Heart left ventricle (tissue), 16 donors: ENCODE measurements at places on chromosomes 7 and 10. TPM values are rescaled to one million over a fixed set of nuclear protein-coding genes. Genes with fewer than 3 reads are reported as not detected.
A peak's percentile ranks its signal among the peaks of the same experiment; 100 is the strongest.

- no peak for DNase-seq
Measured at GRCh38 chr7:149552799-149553198, 55.2 kb upstream of the ZNF746 start.

- DNase-seq = no peak
Measured at GRCh38 chr7:43850348-43851116, 18.8 kb downstream of the MRPS24 start.

DNA sequence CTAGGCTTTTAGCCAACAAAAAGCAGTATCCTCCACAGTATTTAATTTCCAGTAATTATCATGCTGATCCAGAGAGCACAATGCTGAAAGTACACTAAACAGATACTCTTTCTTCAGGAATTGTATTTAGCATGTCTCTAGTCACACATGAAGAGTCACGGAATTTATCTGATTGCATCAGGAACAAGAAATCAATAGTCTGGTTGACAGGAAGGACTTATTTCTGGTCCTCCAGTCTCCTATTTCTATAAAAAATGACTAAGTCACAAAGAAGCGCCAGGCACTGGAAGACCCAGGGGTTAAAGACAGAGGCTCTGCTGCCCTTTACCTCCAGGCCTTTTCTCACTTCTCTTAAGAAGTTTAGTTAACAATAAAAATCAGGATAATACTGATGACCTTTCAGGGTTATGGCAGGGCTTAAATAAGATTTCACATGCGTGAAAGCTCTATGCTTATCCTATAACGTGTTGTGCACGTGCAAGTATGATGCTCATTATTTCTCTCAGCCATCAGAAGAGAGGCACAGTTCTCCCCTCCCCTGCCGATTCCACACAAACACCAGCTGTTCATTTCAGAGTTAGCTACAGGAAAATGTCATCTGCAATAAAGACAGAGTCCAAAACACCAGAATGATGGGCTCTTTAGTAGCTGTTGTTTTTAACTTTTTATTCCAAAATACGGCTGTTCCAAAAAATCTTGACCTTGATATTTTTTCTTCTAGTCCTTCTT, 36.9 kb downstream of the SLC26A4 start:
- no peak for DNase-seq

DNA sequence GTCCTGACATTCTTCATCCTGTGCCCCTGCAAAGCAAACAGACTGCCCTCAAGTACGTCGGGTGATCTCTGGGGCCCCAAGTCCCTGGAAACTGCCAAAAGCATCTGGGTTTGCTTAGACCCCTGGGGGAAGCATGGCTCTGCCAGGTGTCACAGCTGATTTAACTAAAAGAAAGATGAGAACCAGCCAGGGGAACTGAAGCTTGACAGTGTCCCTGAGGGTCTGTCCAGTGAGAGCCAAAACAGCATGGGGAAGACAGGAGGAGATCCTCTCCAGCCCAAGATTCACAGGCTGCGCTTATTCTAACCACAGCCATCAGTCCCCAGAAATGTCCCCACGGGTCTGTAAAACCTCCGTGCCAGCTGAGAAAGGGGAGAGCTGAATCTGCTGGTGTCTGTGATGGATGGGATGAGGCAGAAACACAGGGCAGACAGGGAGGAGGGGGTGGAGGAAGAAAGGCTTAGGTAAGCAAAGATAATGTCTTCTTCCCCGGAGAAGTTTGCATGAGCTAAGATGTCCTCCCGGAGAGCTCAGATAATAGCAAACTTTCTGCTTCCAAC, 21.3 kb downstream of the CCDC3 start:
- no peak for DNase-seq

- DNase-seq = no peak
Measured at GRCh38 chr10:132847856-132848255, 61.9 kb upstream of the NKX6-2 start.

DNA sequence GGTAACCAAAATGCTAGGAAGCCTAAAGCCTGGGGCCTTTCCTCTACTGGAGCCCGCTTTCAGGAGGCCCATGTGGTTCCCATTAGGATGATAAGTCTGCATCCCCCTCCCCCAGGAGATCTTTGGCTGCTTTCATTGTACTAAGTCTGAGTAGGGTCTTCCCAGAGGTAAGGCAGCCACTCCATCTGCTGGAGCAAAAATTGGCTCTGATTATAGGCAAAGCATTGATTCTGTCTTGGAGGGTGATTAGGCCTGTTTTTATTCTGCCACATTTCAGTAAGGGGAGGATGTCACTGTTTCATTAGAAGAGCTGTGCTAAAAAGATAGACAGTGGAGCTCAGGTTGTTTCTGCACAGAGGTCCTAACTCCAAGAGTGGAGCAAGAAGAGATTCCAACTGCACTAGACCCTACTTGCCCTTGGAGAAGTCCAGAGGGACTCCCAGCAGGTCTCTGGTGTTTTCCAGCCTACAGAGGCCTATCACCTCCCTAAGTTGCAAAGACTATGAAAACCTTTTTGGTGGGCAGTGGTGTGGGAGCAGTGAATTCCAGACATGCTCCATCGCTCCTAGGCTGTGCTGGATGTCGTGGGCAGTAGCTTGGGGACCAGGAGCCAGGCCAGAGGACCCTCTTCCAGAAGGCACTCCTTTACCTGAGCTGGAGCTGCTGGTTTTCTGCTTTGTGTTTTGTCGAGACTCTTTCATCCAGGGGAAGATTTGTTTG, 7.1 kb upstream of the HOXA2 start:
- no peak for DNase-seq

GRCh38 chr10:120486671-120487205, 29.7 kb downstream of the PLPP4 start:
- DNase-seq = no peak

DNA sequence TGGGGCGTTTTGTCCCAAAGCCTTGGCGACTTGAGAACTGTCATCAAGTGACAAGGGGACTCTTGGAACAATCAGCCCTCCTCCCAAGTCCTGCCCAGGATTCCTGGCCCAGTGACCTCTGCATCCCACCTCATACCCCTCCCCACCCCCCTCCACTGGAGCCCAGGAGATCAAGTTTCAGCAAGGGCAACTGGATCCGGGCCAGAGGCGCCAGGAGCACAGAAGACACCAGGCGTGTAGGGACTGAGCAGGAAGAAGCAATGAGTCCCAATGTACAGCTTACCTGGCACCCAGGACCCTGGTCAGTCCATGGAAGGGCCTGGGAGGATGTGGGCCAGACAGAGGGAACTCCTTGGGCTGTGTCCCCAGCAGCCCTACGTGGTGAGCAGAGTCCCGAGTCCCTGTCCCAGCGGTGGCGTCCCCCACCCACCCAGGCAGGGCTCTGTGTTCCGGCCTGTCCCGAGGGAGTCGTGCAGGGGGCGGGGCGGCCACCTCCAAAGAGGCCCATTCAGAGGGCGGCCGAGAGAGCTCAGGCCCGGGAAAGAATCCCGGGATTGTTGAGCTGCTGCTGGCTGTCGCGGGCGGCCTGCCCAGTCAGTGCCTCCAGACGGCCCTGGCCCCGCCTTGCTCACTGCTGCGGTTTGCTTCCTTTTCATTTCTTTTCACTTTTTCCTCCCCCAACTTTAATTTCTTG, 254.1 kb downstream of the TNS3 start:
- peak; percentile 90 for DNase-seq

GRCh38 chr10:79176949-79177602, 108.3 kb downstream of the ZMIZ1 start:
- DNase-seq = peak; percentile 70

- DNase-seq = no peak
Measured at GRCh38 chr10:128571071-128571470, 444.8 kb upstream of the MKI67 start.

GRCh38 chr10:48274636-48275035, at the start of gene FRMPD2:
FRMPD2 (minus strand) TSS chr10:48274696; CDS start chr10:48274567, 129 bp downstream.
- DNase-seq = no peak

DNA sequence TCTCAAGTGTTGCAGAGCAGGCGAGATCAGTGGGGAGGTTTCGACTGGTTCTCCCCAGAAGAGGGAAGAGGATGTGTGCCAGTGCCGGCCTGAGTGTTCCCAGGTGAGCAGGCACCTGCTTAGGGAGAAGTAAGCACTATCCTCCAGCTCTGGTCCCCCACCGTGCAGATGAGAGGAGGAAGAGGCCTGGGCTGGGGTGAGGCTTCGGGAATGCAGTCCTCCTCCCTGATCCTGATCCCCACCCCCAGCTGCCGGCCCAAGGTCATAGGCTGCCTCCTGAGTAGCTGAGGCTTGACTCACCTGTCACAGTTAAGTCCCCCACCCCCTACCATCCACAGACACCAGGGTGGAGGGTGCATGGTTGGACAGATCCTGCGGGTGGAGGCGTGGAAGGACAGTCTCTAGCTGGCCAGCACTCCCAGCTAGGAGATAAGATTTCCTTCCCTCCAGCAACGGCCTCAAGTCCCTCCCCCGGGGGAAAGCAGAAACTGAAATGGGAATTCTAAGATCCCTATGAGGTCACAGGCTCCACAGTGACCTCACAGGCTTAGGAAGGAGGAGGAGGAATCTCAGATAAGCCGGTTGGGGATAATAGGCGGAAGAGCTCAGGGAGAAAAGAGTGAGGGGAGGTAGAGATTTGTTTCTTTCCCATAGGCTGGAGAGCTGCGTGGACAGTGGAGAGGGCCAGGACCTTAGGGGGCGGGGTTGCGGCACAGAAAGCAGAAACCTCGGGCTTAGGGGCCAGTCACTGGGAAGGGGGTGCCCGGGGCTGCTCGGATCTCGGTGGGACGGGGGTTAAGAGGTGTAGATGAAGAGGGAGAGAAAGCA, 1.0 kb downstream of the LRCH4 start:
- peak; percentile 53 for DNase-seq

DNA sequence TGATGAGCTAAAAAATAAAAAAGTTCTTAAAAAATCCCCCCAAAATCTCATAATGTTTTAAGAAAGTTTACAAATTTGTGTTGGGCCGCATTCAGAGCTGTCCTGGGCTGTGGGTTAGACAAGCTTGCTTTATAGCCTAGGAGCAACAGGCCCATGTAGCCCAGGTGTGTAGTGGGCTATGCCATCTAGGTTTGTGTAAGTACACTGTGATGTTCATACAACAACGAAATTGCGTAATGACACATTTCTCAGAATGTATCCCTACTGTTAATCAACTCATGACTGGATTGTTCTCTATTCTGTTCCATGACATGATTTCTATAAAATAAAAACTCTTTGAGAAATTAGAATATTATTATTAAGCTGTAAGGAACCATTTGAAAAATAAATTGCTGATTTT, 13.0 kb downstream of the MIOS start:
- DNase-seq = no peak

DNA sequence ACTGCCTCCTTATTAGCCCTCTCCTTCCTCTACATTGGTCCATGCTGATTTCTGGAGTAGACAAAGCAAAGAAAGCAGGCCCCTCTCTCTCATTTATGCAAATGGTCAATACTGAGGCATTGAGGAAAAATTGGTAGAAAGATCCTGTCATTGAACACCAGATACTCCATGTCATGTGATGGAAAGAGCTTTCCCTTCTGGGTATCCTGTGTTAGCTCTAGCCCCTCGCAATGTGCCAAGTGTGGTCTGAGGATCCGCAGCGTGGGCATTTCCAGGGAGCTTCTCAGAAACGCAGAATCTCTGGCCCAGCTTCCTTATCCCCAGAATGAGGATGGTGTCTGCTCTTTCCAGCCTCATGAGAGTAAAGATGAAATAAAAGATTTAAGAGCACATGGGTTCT, 159.1 kb downstream of the CREB5 start:
- DNase-seq = no peak

DNA sequence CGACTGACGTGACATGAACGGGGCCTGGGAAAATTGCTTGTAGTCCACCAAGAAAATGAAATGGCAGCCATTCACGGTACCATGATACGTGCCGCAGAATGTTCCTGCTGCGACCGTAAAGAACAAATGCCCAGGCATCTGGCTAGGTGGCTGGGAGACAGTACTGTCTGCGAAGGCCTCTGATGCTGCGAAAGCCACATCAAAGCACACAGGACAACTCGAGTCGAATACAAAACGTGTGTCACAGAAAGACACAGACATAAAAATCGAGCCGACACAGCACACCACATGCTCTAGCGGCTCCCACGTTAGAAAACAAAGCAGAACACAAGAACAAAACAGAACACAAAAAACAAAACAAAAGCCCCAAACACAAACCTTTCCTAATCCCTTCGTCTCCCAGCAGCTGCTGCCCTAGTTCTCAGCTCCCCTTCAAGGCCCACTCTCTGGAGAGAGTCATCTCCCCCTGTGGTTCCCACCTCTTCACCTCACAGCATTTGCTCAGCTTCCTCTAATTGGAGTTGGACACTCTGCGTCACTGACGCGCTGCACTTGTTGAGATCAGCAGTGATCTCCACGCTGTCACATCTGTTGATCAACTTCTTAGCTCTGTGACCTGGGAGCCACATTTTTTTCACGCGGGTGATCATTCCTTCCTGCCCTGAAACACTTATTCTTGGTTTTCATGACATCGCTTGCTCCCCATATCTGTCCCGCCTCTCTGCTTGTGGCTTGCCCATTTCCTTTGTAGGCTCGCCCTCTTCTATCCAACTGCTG, 112.2 kb downstream of the CLEC2L start:
- no peak for DNase-seq

GRCh38 chr10:115624448-115624847, 531.3 kb downstream of the ATRNL1 start:
- no peak for DNase-seq

DNA sequence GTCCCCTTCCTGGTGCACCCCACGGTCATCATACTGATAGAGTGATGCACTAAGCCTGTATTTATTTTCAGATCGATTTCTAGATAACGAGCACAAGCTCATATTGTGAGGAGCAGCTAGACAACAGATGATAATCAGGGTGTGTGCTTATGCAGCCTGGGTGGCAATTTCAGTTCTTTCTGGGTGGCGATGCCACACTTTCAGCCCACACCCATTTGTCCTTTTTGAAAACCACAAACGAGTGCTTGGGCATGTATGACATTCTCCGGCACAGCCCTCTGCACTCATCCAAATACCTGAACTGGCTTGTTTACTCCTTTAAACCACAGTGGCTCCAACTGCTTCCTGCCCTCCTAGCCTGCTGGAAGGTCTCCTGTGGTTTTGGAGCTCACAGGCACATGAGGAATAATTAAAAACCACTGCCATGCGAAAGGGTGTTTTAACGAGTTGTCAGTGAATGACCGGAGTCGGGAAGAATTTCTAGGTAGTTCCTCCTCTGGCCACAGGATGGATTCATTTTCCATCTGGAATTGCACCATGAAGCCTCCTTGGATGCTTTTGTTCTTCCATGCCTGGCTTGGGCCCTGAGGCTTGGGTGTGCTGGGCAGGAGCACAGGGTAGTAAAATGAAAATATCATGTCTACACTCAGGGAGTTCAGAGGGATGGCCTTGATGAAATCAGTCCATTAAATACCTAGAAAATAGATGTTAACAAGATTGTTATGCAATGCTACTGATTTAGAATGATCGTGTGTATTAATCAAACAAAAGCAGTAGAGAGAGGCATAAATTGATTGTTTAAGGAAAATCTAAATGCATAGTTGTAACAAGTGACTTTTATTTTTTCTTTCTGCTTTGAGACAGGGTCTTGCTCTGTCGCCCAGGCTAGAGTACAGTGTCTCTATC, 52.4 kb upstream of the ITGB1 start:
- no peak for DNase-seq

- DNase-seq = no peak
Measured at GRCh38 chr10:26855186-26855585, 5.6 kb downstream of the ABI1 start.

GRCh38 chr7:5692845-5693278, 88.6 kb downstream of the RNF216 start:
- DNase-seq = no peak

- DNase-seq = no peak
Measured at GRCh38 chr7:25126751-25127150, 1.7 kb upstream of the CYCS start.

The SFTPD gene
- 1.00 TPM for total RNA-seq

The GIMAP2 gene
- total RNA-seq = 23.5 TPM

The UPK3B gene
- total RNA-seq = 0.32 TPM

The WNT16 gene
- total RNA-seq = not detected

The C7orf33 gene
- total RNA-seq = not detected

The STAMBPL1 gene
- 2.9 TPM for total RNA-seq

The CRPPA gene
- total RNA-seq = 1.1 TPM

The LGI1 gene
- 0.57 TPM for total RNA-seq

The SPDYE2 gene
- not detected for total RNA-seq

The CHAT gene
- not detected for total RNA-seq
